ENCODE measurements at places on chromosomes 4 and X. TPM values are rescaled to one million over a fixed set of nuclear protein-coding genes. Genes with fewer than 3 reads are reported as not detected.

GRCh38 chr4:38178392-38178995, 218.3 kb downstream of the PTTG2 start:
- DNase-seq, result no peak

DNA sequence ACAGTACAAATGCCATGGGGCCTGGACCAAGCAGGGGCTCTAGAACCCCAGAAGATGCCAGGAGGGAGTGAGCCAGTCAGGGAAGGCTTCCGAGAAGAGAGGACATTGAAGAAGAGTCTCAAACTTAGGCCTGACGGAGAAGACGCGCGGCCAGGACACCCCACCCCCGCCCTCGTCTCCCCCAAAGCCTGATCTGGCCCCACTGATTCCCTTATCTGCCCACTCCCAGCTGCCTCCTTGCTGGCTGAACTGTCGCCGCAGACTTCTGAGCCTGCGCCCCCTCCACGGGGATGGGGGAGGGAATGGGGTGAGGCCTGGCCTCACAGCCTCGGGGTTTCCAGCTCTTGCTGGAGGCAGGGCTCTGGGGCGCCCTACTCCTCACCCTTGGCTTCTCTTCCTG, 3.6 kb upstream of the GATA1 start:
- no peak for DNase-seq

DNA sequence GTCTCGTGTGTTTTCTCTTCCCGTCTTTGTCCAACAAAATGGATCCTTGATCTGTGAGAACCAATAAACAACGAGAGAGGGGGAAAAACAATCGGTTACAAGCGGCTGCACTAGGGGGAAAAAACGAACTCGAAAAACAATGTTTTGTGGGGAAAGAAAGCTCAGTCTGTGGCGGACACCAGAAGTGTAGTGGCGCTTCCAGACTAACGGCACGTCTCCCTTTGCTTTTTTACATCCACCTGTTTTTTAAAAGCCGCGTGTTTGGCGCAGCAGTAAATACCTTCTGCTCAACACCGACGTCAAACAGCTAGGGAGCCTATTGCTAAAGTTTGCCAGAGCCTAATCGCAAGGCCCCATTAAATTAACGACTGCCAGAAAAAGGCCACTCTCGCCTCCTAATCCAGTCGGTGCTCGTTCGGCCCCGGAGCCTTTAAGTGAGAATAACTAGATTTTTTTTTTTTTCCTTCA, 3.3 kb downstream of the NKX6-1 start:
- DNase-seq, result no peak

DNA sequence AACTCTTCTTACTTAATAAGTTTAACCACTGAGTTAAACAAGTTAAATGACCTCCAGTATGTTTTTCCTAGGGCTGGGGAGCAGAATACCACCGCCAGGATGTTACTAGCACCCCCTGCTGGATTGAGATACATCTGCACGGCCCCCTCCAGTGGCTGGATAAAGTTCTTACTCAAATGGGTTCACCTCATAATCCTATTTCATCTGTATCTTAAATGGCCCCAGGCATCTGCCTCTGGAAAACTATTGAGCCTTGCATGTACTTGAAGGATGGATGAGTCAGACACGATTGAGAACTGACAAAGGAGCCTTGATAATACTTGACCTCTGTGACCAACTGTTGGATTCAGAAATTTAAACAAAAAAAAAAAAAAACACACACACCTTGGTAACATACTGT, 61.5 kb upstream of the MMAA start:
- DNase-seq, result peak; percentile 78

- DNase-seq, result no peak
Observed at GRCh38 chrX:101685923-101686322, 26.3 kb upstream of the ARMCX2 start.

DNA sequence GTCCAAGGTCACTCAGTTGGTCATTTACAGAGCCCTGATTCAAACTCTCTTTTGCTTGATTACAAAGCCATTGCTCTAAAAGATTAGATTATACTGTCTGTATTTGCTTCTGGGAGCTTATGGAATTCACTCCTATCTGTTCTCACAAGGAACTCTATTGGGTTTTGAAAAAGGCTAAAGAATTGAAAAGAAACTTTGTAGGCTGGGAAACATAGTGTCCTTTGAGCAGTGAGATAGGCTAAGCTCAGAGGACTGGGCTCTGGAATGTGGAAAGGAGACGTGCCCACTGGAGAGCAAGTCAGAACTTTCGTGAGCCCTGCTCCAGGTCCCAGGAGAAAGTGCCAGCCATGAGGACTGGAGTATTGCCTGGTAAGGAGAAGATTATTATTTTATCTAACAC, at the start of gene RTL9:
RTL9 (plus strand) TSS at position 301 of the 400 bp plus-strand sequence. CDS start 91,770 bp downstream, outside the sequence.
- DNase-seq, result no peak

GRCh38 chrX:72685810-72686456, 28.2 kb downstream of the PHKA1 start:
- DNase-seq, result peak; percentile 0

DNA sequence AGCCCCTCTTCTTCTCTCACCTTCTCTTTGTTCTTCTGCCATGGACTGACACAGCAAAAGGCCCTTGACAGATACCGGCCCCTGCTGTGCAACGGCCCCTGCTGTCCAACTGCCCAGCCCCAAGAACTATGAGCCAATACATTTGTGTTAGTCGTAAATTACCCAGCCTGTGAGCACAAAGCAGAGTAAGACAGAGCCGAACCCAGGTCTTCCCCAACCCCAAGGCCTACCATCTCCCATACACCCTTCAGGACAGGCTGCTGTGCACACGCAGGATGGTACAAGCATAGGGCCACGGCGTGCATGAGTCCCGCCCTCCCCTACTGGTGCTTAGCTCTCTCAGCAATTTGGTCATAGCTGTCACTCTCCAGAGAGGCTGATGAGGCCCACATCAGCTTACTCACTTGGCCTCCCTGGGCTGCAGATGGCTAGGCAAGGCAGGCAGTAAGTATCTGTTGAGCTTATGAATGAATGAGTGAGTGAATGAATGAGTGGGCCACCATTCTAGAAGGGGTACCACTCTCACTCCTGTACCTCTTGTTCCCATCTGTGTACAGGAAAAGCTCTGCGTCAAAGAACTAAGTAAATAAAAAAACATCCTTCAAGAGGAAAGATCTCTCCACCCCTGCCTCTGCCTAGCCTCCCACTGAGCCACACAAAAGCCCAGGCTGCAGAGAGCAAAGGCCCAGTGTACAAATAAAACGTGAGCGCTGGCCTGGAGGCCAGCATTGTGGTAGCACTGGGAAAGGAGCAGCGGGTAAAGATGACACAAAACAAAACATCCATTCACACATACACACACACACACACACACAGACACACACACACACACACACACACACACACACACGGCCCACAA, 13.9 kb downstream of the WDR1 start:
- no peak for DNase-seq

DNA sequence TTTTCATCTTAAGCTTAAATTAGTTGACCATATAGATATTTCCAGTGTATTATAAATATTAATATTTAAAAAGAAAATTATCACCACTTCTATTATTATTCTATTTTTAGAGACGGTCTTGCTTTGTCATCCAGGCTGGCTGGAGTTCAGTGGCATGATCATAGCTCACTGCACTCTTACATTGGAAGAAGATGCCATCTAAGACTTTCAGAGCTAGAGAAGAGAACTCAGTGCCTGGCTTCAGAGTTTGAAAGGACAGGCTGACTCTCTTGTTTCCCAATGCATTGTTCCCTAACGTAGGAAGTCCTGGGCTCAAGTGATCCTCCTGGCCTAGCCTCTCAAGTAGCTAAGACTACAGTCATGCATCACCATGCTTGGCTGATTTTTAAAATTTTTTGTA, 75.9 kb downstream of the FIP1L1 start:
- DNase-seq, result peak; percentile 50

DNA sequence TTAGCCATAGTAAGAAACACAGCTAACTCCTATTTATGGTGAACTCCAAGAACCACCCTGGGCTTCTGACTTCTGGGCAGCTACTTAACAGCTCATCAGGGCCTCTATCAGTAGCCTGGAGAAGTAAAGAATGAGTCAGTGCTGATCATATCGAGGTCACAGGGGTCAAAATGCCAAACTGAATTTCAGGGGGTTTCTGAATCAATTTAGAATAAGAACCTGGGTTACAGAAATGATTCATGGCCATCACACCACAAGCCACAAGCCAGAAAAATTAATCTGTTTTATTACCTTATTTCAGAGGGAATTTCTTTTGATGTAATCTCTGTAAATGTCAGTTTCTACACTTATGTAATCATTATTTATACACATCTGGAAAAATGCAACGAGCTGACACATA, 64.4 kb downstream of the CHST7 start:
- no peak for DNase-seq

- no peak for DNase-seq
Observed at GRCh38 chr4:88080626-88081025, 73.2 kb downstream of the PKD2 start.

DNA sequence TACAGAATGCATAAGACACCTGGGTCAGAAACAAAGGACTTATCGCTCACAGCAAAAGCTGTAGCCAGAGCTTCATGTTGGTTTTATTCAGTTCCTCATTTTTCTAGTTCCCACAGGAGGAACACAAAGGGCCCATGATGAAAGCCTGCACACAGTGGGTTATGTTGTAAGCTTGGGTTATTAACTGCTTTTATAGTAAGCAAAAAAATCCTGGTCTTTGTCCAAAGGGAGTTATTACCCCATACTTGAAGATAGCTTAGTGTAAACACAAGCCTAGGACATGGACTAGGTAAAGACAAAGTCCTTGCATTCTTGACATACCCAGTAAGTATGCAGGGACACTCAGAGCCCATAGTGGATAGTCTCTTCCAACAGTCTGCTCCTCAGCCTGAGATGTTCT, 11.7 kb downstream of the BBS12 start:
- peak; percentile 82 for DNase-seq

DNA sequence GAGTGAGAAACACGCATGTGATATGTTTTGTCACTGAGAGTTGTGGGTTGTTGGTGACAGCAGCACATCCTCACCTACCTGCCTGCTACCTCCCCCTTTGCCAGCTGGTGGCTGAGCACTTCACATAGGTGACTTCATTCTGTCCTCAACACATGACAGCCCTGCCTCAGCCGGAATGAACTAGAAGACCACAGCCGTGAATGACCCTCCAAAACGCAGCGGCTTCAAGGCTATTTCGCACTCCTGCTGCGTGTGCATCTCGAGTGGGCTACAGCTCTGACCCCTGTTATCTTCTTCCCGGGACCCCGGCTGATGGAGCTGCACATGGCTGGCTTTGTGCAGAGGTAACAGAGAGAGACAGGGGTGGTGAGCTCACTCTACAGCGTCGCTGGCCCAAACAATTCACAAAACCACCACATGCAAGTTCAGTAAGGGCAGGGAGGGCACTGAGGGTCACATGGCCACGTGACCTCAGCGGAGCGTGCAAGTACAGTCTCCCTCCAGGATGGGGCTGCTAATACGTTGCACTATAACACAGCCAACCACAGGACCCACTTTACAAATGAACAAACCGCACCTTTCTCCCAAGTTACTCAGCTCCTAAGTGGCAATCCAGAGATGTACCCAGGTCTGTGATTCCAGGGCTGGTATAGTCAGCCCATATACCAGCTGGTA, 6.3 kb upstream of the PPP2R2C start:
- DNase-seq, result no peak

DNA sequence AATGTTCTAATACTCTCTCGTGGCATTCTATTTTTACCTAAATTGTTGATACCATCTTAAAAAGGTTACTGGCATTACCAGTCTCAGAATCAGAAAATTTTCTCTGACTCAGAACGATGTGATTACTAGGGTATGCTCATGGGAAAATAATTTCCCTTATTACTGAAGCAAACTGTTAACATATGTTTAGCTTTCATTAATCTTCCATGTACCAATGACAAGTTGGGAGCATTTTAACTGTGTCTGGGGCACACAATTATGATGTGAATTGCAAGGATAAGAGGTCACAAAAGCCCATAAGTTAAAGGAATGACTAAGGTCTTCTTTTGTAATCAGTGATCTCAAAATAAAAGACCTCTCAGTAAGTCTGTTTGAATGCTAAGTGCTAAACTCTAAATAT, 1254.6 kb downstream of the PCDH18 start:
- no peak for DNase-seq

- peak; percentile 53 for DNase-seq
Observed at GRCh38 chr4:152634110-152634760, 45.6 kb downstream of the TMEM154 start.

GRCh38 chrX:121558886-121559285, 511.5 kb downstream of the GLUD2 start:
- DNase-seq, result no peak

DNA sequence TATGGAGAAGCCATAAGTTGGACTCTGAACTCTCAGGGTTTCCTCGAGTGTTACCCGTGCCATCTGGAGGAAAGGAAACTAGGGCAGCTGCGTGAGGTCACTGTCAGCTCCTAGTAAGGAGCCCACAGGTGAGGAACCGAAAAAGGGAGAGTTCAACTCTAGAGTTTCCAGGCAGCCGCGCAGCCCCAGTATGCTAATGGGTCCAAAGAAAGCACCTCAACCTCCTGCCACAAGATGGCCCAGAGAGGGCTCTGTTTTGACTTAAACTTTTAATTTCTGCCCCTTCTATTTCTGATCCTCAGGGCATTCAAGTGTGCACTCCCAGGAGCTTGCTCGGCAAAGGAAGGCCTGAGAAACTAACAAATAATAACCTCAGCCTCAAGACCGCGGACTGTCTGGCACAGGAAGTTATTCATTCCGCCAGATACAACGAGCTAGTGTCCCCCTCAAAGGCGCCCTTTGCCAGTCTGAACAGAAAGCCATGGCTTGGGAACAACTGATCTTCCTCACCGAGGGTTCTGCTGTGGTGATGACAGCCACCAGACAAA, 13.9 kb downstream of the SCARB2 start:
- DNase-seq, result no peak

GRCh38 chr4:117467404-117467803, 382.0 kb upstream of the TRAM1L1 start:
- DNase-seq, result no peak

- DNase-seq, result no peak
Observed at GRCh38 chr4:16072168-16072567, 11.7 kb downstream of the PROM1 start.

DNA sequence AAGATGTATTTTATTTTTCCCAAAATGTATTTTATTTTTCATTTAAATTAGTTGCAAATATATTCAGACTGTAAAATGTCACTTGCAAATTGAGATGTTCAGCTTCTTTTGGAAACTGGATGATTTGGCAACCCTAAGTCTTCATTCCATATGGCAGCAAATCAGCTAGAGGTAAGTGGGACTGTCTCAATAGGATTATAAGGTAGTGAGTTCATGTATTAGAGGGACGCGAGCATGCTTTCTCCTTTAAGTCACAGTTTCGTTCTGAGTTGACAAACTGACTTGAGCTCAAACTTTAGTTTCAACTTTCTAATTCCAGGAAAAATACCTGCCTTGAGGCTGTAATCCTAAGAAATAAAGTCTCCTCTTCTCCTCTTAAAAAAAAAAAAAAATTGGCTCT, 44.2 kb upstream of the TMEM131L start:
- DNase-seq, result no peak

The MAGEC3 gene
- not detected for total RNA-seq

The DCAF12L2 gene
- total RNA-seq, result not detected

The LSM6 gene
- total RNA-seq, result 26.2 TPM

The MAGEA11 gene
- total RNA-seq, result not detected

The TCEAL2 gene
- not detected for total RNA-seq

The MTNR1A gene
- total RNA-seq, result not detected

The TRAM1L1 gene
- 4.3 TPM for total RNA-seq

The ETDB gene
- total RNA-seq, result not detected

The DUSP21 gene
- total RNA-seq, result not detected

Measured in fibroblast of the aortic adventitia (primary cell).